Tibial nerve (tissue), 4 donors: ENCODE measurements at places on chromosomes 6 and 20. TPM values are rescaled to one million over a fixed set of nuclear protein-coding genes. Genes with fewer than 3 reads are reported as not detected.

The C6orf141 gene
- 0.90 TPM for total RNA-seq

The EPHA7 gene
- total RNA-seq, result 1.5 TPM

The RGS17 gene
- 3.3 TPM for total RNA-seq

DNA sequence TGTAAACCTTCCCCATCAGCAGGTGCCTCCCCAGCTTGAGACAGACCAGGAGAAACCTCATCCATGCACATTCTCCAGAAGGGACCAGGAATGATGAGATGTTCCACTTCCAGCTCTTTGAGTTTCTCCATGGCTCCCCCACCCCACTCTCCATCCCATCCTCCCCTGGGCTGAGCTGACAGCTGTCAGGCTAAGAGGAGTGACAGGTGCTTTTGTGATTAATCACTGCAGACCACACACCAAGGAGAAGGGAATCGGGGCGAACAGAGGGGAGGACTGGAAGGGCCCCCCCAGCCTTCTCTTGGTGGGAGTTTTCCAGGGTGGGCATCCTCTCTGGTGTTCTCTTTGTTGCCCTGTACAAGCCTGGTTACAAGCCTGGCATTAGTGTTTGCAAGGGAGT lies 56.1 kb upstream of the ZFAND3 start:
- no peak for DNase-seq

DNA sequence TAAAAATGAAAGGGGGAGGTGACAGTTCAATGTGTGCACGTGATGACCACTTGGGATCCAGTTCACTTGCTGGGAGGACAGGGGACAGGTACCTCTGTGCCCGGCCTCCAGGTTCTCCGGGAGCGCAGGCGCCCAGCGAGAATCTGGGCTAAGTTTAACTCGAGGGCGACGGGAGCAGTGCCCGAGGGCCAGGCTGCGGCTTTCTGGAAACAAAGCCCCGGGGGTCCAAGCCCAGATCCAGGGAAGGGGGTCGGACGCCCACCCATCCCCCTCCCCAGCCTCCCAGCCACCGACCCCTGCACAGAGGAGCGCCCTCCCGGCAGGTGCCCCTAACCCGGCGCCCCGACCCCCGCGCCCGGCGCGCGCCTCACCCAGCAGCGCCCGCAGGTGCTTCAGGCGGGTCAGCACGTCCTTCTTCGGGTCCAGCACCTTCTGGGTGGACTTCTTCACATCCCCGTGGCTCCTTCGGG lies 405 bp downstream of the RALGAPA2 start:
- no peak for DNase-seq
